Adipocyte (in vitro differentiated cells): ENCODE measurements at places on chromosomes 5 and 9.

- DNase-seq, result no peak
These were observed 331.2 kb downstream of the TLE4 start for GRCh38 chr9:79902825-79903600.

GRCh38 chr5:62305715-62306322 lies at the start of gene KIF2A:
Gene KIF2A, plus strand, starts transcription at chr5:62306206. Its CDS starts 267 bp downstream, at chr5:62306473.
- peak; percentile 98 for DNase-seq

- DNase-seq, result no peak
These were observed 31.6 kb downstream of the TAF11L14 start for GRCh38 chr5:17665836-17666235.

GRCh38 chr9:88378317-88378716 lies 9.9 kb upstream of the SPIN1 start:
- no peak for DNase-seq

DNA sequence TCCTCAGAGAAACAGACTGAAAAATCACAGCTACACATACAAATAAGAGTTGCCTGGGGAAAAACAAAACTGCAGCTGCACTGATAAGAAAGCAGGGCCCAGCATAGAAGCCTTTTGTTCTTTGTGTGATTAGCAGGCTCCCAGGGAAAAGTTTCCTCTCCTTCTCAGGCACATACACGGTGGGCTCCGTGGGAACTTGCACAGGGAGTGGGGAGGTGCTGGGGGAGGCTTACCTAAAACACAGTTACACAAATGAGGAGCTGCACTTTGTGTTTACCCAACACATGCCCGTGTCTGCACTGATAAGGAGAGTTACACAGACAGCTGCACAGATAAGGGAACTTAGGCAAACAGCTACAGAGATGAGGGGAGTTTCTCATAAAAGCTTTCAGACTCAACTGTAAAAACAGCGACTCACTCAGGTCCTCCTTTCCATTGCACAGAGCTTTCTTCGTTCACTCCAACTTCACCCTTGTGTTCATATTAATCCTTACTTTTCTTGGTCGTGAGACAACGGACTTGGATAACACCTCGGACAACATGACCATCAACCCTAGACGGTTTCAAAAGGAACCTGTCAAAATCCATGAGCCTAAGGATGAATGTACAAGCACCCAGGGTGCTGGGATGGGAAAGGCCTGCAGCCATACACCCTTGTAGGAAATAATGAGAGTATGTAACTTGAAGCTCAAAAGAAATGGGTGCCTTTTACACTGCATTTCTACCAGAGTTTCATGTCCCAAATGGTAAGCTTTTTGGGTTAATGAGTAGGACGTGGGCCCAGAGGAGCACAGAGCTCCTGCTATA lies 50.8 kb downstream of the SERINC5 start:
- DNase-seq, result no peak

- DNase-seq, result peak; percentile 79
These were observed 15.7 kb downstream of the PNPLA7 start for GRCh38 chr9:137534256-137535119.

DNA sequence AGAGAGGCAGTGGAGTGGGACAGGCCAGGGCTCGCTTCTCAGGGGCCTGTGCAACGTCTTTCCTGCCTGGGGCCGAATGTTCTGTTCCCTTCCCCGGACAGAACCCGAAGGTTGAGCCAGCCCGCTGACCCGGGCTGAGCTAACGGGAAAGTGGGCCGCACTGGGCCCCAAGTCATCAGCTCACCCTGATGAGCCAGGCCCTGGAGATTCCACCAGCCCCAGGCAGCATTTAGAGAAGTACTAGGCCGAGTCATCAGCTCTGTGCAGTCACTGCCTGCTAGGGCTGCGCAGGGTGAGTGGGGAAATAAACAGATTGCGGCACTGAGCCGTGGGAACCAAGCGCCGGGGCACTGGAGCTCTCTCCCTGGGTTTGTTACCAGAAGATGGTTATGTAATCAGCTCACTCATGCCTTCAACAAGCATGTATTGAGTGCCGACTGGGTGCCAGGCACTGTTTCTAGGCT lies 29.1 kb upstream of the DUSP1 start:
- DNase-seq, result peak; percentile 86

DNA sequence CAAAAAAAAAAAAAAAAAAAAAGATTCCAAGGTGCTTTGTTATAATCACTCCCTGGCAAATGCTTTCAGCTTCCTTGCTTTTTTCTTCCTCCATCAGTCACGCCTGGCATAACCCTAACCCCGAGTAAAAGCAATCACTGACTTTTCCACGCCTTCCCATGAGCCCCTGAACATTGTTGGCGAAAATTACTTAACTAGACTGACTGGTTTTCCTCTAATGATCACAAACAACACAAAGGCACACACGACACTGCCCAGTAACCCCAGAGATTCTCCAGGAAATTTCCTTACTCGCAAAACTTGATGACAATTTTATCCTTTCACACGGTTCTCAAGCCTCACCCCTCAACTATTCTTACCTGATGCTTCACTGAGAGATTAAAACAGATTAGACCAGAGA lies 11.4 kb upstream of the PTGR1 start:
- no peak for DNase-seq

GRCh38 chr9:132141344-132141947 lies 20.4 kb upstream of the NTNG2 start:
- peak; percentile 38 for DNase-seq

- peak; percentile 2 for DNase-seq
These were observed 3.9 kb downstream of the GABRA1 start for GRCh38 chr5:161851691-161852299.

GRCh38 chr5:73188764-73189531 lies 16.0 kb downstream of the TMEM174 start:
- DNase-seq, result peak; percentile 64

GRCh38 chr9:102273952-102274351 lies 535.5 kb upstream of the GRIN3A start:
- DNase-seq, result no peak

- DNase-seq, result no peak
These were observed 47.4 kb upstream of the GLDC start for GRCh38 chr9:6692881-6693361.

GRCh38 chr5:44390351-44390750 lies 1.1 kb upstream of the FGF10 start:
- no peak for DNase-seq

DNA sequence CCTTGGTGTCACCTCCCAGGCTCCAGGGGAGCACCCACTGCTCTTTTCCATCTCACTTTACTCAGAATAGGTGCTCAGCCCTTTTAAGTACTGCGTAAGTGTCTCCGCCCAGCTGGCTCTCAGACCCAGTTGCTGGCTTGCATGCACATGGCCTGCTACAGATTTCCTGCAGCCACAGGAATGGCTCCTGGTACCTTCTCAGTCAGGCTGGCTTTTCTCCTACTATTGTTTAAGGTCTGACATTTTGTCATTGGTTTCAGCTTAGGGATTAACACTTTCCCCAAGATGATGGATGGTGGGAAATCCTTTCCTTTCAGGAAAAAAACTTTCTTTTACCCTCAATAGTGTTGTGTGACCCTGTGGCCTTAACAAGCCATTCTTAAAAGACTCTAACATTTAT lies 1652.3 kb upstream of the WWC1 start:
- DNase-seq, result no peak

GRCh38 chr5:68229416-68229815 lies 13.9 kb downstream of the PIK3R1 start:
- no peak for DNase-seq

DNA sequence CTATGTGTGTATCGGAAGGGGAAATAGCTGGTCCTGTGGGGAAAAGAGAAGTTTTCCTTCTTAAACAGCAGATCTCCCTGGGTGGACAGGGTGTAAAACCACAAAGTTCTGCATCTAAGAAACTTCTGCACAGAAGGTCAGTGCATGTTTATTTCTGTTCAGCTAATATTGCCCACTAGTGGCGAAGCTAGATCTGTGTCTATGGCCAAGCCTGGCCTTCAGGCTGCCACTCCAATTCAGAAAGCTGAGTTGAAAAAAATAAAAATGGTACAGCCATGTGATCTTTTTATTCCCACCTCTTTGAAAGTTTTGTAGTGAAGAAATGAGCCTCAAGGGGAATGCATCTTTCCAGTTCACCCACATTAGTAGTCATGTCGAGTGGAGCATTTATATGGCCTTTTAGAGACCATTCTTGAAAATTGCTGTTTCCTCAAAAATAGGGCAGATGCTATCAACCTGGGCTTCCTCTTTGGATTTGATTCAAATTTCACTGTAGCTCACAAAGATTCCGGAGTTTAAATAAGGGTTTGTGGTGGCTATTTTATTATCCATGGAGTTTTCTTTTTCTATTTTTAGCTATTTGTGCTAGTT lies 488.0 kb downstream of the PRELID2 start:
- DNase-seq, result peak; percentile 84

GRCh38 chr9:133981589-133981957 lies 10.6 kb downstream of the VAV2 start:
- DNase-seq, result no peak

GRCh38 chr5:136014049-136015002 lies 14.5 kb upstream of the TGFBI start:
- peak; percentile 45 for DNase-seq

GRCh38 chr9:80720579-80720978 lies 968.8 kb downstream of the TLE1 start:
- no peak for DNase-seq

GRCh38 chr9:126705767-126706697 lies 92.3 kb downstream of the LMX1B start:
- DNase-seq, result peak; percentile 40

- no peak for DNase-seq
These were observed 56.8 kb downstream of the HMGCS1 start for GRCh38 chr5:43256261-43256966.

GRCh38 chr5:52710972-52711596 lies 76.6 kb upstream of the ITGA1 start:
- no peak for DNase-seq

GRCh38 chr9:109599131-109599530 lies 101.0 kb upstream of the PTPN3 start:
- DNase-seq, result no peak

DNA sequence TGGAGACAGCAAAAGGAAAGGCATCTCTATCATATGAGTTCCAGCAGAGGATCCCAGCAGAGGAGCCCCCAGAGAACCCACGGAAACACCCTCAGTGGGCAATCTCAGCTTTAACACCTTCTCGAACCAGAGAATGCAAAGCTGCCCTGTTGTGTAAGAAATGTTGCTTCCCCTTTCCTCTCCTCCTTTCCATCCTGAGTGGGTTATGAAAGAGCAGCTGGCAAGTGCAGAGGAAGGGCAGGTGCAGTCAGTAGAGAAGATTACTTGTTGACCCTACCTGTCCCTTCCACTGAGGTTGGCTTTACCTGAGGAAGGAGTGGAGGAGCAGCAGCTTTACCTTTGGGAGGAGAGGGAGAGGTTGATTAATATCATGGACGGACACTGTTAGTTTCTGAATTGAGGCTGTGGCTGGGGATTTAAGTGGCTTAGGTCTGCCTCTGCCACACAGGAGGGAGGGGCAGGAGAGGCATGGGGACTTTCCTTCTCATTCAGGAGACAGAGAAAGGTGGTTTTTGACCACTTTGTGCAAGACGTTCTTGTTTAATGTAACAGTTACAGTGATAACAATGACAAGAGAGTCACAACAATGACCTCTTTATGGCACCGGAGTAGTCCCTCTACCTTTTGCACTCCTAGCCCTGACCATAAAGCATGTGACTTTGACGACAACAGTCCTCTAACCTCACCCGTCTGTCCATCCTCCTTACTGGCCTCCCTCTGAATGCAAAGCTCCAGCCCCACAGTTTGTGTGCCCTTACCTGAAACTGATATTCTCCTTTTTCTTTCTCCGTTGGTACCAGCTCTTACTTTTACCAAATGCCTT lies 254.8 kb downstream of the NSG2 start:
- no peak for DNase-seq

DNA sequence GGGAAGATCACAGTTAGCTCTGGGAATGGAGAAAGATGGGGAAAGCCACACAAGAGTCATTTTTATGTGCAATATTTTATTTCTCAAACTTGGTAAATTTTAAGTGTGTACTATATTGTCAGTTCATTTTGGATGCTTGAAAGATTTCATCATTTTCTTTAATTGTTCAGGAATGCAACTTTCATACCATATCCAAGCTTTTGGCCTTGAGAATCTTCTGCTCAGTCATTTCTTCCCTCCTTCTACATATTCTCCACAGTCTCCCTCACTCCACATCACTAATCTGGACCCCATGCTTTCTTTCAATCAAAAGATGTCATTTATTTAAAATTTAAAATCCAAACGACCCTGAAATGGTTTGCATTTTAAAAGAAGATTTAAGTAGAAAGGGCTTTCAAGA lies 135.4 kb downstream of the FAM114A2 start:
- peak; percentile 61 for DNase-seq

GRCh38 chr9:135110416-135110815 lies 22.9 kb downstream of the OLFM1 start:
- no peak for DNase-seq

DNA sequence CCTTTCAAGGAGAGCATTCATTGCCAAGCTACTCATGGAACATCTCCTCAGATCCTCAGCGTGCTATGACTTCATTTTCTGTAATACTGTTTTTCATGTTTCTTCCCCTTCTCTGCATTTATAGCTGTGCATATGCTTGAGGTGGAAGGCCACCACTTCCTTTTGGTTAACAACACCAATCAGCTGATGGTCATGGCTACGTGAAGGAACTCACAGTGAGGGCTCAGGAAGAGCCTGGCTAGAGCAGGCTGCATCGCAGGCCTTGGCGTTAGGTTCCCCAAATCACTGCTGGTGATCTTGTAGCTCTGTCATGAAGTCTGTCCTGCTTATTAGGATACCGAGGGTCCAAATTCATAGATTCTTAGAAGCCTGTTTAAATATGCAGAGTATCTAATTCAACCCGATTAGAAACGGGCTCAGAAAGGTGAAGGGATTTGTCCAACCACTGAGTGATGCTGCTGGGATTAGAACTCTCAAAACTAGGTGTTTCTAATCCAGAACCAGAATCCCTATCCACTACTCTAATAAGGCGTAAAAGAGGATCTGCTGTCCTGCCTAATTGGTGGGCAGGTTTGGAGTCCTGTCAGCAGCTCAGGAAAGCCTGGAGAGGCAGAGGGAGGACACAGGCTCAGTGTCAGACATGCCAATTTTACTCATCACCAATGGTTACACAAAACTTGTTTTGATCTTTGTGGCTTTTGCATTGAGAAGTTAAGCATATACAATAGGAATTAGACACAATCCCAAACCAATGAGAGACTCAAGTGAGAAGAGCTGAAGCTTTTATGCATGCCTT lies 7.5 kb downstream of the SYK start:
- no peak for DNase-seq

- DNase-seq, result no peak
These were observed 50.2 kb upstream of the CXCL14 start for GRCh38 chr5:135628771-135629563.
